ENCODE measurements at places on chromosomes 4 and X.

- DNase-seq, result peak; percentile 11
Measured at GRCh38 chrX:133390676-133391075, 24.6 kb downstream of the GPC4 start.

GRCh38 chr4:163679189-163679588 lies 184.7 kb downstream of the TMA16 start:
- DNase-seq, result no peak

DNA sequence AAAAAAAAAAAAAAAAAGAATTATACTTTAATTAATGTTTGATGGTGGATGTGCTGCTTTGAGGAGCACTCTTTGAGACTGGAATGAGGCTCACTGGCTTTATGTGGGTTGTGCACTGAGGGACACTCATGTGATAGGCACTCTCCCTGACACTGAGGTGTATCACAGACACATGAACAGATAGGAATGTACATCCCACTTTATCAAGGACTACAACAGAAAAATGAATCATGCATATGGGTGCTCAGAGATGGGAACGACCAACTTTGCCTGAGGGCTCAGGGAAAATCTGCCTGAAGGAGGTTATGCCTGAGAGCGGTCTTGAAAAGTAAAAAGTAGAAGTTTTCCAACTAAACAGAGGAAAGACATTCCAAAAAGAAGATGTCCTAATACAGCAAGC lies 97.7 kb upstream of the RBPJ start:
- no peak for DNase-seq

DNA sequence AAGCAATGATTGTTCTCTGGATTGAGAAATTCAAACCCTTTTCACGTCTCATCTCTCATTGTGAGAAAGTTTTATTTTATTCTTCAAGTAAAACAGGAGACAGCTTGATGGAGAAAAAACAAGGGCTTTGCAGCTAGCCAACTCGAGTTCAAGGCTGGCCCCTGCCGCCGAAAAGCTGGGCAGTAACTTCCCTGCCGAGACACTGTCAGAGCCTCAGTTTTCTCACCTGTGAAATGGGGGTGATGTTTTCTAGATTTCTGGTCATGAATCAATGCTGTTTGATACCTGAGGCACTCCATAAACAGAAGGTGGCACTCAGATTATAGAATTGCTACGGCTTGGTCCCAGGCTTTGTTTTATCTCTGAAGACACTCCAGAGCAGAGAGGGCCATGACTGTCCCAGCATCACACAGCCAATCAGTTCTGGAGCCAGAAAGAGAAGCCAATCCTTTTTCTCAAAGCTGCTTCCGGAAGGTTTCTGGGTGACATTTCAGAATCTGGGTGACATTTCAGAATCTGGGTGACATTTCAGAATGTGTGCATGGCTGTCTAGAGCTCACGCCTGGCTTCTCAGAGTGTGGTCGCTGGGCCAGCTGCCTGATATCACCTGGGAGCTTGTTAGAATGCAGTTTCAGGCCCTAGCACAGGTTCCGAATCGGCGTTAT lies 33.2 kb downstream of the HMX1 start:
- no peak for DNase-seq

DNA sequence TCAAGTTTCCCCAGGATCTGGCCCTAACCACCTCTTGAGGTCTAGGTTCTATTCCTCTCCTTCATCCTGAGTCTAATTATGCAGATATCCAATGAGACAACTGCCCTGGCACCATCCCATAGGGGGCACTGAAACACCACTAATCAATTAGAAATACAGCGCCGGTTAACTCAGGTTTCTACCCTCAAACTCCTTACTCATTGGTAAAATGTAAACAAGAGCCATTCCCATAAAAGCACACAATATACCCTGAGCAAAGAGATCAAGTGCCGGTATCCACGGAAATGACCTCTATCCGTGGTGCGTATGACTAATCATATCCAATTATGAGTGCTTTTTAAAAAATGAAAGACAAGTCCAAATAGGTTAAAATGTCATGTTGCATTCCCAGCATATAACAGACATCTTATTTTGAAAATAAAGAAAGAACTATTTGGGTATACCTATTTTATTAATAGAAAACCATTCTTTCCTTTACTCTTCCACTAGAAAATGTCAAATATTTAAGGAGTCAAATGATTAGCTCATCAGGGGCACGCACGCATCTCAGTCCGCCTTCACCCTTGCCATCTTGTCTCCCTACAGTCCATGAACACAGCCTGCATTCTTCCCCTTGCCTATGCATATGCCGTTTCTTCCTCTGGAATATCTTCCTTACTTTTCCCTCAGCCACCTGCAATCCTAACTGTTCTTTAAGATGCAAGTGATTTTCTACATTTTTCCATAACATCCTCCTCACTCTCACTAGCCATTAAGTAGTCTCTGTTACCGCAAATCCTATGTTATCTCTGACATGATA lies 141.1 kb downstream of the MAML3 start:
- peak; percentile 78 for DNase-seq

GRCh38 chr4:83625821-83626220 lies 89.9 kb downstream of the GPAT3 start:
- no peak for DNase-seq

DNA sequence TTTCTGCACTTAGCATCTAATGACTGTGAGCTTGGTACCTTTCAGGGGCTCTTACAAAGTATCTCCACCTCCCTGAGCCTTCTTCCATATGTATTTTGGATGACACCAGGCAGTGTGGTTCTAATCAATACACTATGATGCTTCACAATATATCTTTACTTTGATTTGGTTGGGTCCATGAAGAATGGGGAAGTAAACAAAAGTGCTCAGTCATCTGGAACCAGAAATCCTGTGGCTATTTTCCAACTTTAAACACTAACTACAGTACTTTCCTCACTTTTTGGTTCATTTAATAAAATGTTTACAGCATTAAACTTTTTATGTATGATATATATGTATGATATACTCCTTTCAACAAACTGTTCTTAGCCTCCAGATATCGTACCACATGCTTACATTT lies 216.4 kb upstream of the AFF2 start:
- DNase-seq, result no peak

DNA sequence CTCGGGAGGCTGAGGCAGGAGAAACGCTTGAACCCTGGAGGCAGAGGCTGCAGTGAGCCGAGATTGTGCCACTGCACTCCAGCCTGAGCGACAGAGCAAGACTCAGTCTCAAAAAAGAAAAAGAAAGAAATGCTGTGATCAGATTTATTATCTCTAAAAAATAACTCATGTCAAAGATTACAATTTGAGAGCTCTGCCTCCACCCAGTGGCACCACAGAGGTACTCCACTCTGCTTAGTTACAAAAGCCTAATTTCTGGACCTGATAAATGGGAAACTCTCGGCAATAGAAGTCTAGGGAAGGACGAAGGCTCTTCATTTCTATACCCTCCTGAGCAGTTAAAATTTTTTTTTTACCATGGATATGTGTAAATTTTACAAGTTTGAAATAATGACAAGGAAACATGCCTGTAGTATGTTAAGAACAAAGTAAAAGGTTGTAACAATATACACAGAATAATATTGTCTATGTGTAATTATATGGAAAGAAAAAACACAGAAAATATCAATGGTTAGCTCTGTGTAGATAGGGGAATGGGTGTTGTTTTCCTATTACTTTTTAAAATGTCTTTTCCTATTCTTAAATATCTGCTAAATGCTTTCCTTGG lies 149.8 kb downstream of the STIM2 start:
- DNase-seq, result peak; percentile 63

DNA sequence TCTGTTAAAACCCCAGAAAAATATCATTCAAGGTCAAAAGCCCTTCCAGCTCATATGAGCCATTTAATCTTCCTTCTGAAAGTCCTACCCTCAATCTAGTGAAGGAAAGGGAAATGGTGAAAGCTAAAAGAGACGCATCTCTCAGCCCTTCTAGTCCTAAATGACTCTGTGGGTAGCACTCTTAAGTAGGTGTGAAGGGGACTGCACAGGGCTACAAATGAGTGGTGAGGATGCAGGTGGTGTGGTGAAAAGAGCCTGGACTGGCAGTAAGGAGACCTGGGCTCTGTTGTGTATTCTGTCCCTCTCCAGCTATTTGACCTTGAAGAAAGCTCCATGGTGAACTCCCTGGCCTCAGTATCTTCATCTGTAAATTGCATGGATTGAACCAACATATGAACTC lies 671.8 kb upstream of the DIPK2B start:
- no peak for DNase-seq

DNA sequence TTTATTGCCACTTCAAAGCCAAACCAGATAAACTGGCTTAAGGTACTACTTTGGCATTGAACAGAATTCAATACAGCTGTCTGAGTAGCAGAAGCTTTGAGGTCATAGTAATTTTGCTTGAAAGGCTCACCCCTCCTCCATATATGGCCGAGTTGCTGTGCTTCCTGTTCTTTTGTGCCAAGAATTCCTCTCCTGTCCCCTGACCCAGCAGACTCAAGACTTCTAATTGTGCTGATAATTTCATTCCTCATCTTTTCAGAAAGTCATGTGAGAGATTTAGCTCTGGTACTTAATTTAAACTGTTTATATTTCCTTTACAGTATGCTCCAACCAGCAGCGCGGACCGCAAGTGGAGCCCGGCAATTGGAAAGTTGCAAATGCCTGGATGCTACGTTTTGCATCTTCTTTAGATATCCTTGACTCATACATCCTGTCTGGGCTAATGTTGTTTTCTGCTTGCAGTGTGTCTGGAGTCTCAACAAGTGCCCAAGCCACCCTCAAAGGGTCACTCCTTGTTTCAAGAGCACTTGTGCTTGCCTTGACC lies 373.4 kb downstream of the PDGFC start:
- DNase-seq, result no peak

DNA sequence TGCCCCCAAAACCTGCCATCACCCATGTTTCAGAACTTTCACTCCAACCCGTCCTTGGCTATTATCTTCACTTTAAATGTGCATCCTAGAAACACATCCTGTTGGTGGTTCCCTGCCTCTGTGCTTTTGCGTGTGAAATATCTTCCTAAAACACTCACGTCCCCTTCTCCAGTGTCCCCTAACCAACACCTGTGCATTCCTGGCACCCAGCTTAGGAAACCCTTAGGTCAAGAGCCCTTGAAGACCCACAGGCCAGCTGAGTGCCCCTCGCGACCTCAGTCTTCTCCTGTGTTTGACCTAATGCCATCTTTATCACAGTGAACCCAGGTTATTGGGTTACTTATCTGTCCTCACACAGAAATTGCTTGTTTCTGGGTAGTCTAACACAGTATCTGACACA lies 117.6 kb downstream of the STK32B start:
- no peak for DNase-seq

GRCh38 chrX:112798736-112799135 lies 41.9 kb downstream of the AMOT start:
- DNase-seq, result no peak

GRCh38 chr4:7530082-7530481 lies 95.4 kb upstream of the PSAPL1 start:
- no peak for DNase-seq

DNA sequence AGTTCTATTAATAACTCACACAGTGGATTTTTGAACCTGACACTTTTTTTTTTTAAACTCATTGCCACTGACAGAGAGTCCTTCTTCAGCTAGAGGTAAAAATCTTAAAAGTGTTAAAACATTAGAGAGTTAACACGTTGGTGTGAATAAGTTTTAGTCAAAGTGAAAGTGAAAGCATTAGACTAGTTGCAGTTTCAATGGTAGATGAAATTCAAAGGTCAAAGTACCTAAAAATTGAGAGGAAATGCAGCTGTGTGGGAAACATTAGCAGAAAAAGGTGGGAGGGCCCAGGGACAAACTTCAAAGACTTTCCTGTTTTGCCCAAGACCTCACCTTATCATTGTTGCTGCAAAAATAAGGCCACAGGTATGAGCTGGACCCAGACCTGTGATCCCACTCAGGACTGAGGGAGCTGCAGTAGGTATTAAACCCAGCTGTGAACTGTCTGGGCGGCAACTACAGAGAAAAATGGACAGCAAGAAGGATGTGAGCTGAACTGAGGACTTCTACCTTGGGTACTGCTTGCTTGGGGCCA lies 17.6 kb upstream of the GABRA4 start:
- DNase-seq, result no peak

DNA sequence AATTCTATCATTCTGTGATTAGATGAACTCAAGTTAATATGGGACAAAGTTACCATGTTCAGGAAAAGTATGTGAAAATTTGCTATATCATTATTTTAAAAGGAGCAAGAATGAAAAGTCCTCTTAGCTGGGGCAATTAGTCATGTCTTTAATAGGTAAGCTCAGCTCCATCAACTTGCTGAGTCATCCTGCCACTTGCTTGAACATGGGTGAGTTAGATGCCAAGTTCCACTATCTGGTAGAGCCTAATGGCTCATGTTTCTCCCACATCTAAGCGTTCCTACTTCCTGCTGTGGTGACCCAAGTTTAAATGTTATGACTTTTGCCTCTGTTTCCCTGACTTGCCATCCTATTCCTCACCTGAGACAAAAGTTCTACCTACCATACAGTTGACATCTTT lies 276.8 kb downstream of the ZNF674 start:
- no peak for DNase-seq

DNA sequence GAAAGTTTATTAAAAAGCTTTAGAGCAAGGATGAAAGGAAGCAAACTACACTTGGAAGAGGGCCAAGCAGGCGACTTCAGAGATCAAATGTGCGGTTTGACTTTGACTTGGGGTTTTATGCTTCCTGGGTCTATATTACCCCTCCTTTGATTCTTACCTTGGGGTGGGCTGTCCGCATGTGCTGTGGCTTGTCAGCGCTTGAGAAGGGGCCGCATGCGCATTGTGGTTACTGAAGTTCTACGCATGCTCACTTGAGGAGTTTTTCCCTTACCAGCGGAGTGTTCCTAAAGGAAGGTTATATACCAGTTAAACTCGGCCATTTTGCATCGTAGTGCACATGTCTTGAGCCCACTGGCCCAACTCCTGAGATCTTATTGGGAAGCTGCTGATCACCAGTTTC lies 9.9 kb downstream of the ZNF157 start:
- DNase-seq, result peak; percentile 51

DNA sequence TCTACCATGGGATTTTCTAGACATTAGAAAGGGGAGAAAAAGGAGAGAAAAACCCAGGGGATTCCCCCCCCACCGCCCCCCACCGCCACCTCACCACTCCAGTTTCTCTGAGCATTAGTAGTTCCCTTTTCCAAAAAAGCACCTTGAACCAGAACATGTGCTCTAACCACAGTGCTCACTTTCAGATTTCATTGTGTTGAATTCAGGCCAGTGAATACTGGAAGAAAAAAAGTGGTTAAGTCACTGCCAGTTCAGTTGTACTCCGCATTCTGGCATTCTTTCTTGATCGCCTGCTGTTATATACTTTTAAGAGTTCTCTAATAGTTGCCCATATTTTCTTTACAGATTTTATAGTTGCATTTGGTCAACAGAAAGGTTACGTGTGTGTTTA lies 40.9 kb downstream of the JADE3 start:
- no peak for DNase-seq

GRCh38 chr4:125359960-125360634 lies 45.3 kb downstream of the FAT4 start:
- DNase-seq, result no peak

GRCh38 chr4:136329042-136329662 lies 1203.1 kb downstream of the PCDH18 start:
- no peak for DNase-seq

DNA sequence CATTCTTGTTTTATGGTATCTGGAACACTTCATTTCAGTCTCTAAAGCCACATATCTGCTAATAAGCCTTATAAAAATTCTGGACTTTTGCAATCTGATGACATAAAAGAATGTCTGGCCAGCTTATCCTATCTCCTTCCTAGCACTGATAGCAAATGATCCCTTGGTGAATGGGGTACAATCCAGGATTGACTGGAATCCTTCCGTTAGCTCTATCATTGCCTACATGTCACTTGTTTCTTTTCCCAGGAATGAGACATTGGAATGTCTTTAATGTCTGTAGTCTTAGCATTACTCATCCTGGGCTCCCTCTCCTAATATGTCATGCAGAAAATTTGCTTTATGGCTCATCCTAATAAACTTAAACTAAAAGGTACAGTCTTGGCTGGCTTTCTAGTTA lies 14.8 kb upstream of the PABPC4L start:
- no peak for DNase-seq

Measured in transverse colon (tissue), 4 donors.